K562 (cell line): ENCODE measurements at places on chromosomes 11 and 22. TPM values are rescaled to one million over a fixed set of nuclear protein-coding genes. Genes with fewer than 3 reads are reported as not detected.

TMEM132A gene
- total RNA-seq = 0.24 and 0.47 TPM in 2 replicates

DNA sequence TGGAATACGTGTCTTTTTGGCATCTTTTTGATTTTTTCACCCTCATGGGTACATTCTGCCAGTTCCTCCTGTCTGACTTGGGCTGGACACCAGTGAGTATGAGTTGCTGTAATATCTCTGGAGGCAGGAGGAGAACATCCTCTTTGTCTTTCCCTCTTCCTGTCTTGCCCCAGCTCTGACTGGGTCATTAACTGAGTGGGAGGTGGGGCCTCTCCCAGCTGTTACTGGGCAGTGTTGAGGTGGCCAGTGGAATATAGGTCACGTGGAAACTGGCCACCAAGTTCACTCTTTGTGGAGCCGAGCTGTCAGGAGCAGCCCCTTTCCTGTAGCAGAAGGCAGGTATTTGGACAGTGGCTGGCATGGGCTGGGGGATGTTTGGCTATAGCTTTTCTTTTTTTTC is 2.2 kb downstream of the GLB1L2 start:
- no peaks in the 10 kb centered on the region for H3K36me3 ChIP-seq
- DNase-seq = no peak
- no peak overlapping the region for H3K27ac ChIP-seq
- H3K27me3 ChIP-seq = peaks cover 5% of the 10 kb centered on the region; the same call in 1 of the 2 replicates

OR52A1 gene
- total RNA-seq = 0.11 TPM in 1 of 2 replicates, not detected in the other

- no peak for DNase-seq
- H3K4me3 ChIP-seq = no peak overlapping the region
- no peaks in the 10 kb centered on the region for H3K27me3 ChIP-seq
- H3K4me1 ChIP-seq = peaks cover 27% of the 10 kb centered on the region; the same call in 2 of the 3 replicates
- H3K36me3 ChIP-seq = no peaks in the 10 kb centered on the region
- peak overlapping the region; percentile 41 for H3K27ac ChIP-seq
Observed at GRCh38 chr11:93988912-93989311, 32.2 kb upstream of the HEPHL1 start.

DNA sequence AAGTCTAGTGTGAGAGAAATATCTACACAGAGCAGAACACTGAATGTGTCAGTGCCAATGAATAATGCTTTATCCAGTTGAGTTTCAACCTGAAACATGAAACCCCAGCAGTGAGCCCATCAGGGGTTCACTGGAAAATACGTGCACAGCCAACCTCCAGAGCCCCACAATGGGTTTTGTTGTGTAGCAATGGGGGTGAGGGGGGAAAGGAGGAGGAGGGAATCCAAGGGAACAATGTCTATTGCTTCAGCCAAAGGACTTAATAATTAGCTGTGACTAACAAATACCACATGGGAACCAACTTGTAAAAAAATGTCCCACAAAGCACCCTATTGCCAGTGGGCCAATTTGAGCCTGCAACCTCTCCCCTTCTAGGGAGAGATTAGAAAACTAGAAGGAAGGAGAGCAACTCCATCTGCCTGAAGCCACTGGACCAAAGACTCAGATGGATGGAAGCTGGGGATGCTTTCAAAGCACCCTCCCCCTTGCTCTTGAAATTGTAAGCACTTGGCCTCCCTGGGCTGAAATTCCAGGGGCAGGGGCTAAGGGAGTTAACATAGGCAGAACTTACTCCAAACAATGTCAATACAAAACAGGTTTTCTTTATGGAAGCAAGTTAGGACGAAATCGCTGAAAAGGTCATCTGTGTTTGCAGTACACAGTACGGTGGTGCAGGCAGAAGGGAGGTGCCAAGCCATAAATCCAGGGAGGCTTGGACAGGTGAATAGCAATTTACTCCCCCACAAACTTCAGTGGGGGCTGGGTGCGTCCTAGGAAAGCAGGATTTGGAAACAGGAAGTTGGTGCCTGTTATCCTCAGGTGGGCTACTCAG is 99.8 kb downstream of the ARL14EP start:
- H3K4me1 ChIP-seq = no peaks in the 10 kb centered on the region
- no peak overlapping the region for H3K4me3 ChIP-seq
- 0 out of 2 replicates have a peak, but pooled peaks cover 10% of the 10 kb centered on the region for H3K27me3 ChIP-seq
- H3K27ac ChIP-seq = no peak overlapping the region

MARK2 gene
- total RNA-seq = 36.3 and 43.5 TPM in 2 replicates

FAM227A gene
- total RNA-seq = 1.2 and 1.4 TPM in 2 replicates

GRCh38 chr11:111939836-111940604 is 2.9 kb downstream of the DIXDC1 start:
- no peak overlapping the region for H3K27ac ChIP-seq
- H3K4me1 ChIP-seq = peaks cover 22% of the 10 kb centered on the region
- DNase-seq = no peak
- H3K27me3 ChIP-seq = no peaks in the 10 kb centered on the region

DNA sequence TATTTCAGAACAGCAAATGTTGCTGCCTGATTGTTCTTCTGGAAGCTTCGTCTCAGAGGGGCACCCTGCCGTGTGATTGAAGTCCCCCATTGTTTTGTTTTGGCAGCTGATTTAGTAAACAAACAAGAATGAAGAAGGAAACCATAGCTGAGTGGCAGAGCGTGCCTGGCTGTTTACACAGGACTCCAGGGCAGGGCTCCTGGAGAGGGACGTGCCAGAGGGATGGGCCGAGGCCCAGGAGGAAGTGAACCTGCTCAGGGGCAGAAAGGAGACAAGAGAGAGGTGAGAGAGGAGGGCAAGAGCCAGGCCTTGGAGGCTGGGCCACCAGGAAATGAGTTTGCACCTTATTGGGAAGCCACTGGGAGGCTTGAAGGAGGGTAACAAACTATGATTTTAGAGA is 85.5 kb upstream of the B3GAT1 start:
- H3K27ac ChIP-seq = no peak overlapping the region
- no peaks in the 10 kb centered on the region for H3K4me1 ChIP-seq
- H3K36me3 ChIP-seq = no peaks in the 10 kb centered on the region

DNA sequence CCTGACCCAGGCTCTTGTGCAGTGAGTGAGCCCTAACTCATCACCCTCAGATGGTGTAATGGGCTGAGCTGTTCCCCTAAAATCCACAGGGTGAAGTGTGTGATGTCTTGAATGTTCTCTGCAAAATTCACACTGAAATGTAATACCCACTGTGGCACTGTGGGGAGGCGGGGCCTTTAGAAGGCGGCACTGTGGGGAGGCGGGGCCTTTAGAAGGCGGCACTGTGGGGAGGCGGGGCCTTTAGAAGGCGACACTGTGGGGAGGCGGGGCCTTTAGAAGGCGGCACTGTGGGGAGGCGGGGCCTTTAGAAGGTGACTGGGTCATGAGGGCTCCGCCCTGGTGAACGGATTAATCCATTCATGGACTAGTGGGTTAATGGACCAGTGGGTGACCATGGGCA is 33.0 kb downstream of the CHID1 start:
- no peaks in the 10 kb centered on the region for H3K27me3 ChIP-seq
- H3K36me3 ChIP-seq = peaks cover 60% of the 10 kb centered on the region
- peaks cover 29% of the 10 kb centered on the region; the same call in 2 of the 3 replicates for H3K4me1 ChIP-seq
- H3K4me3 ChIP-seq = no peak overlapping the region

OR56B4 gene
- total RNA-seq = not detected in 2 replicates

DNA sequence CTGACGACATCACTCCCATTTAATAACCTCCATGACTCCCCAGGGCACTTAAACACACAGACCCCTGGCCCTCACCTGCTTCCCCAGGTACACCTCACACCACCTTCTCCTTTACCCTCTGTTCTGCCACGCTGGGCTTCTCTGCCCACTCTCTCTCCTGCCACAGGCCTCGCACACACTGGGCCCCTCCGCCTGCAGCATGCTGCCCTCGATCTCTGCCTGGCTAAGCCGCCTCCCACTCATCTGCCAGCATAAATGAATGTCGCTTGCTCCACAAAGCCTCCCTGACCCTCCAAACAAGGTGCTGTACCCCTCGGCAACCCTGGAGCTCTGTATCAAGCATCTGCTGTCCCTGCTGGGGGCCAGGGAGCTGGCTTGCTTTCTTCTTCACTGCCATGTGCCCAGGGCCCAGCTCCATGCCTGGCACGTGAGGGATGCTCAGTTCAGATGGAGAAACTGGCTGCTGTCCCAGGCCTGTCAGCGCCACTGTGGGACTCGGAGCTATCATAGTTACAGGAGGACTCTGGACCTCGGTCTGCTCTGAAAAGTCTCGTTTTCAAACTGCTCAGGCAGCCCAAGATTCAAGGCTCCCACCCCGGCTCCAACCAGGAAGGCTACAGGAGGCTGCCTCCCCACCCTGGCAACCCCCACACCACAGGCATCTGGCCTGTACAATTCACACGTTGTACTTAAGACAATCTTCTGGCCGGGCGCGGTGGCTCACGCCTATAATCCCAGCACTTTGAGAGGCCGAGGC is 11.9 kb downstream of the TTLL1 start:
- H3K4me1 ChIP-seq = no peaks in the 10 kb centered on the region; the same call in 2 of the 3 replicates
- H3K27ac ChIP-seq = no peak overlapping the region
- H3K4me3 ChIP-seq = no peak overlapping the region
- H3K27me3 ChIP-seq = no peaks in the 10 kb centered on the region

OR8D1 gene
- total RNA-seq = not detected in 2 replicates

BBS1 gene
- 12.5 and 15.2 TPM in 2 replicates for total RNA-seq

- H3K27me3 ChIP-seq = no peaks in the 10 kb centered on the region
- H3K4me3 ChIP-seq = no peak overlapping the region
- DNase-seq = no peak
- peaks cover 3% of the 10 kb centered on the region; the same call in 1 of the 2 replicates for H3K4me1 ChIP-seq
Observed at GRCh38 chr11:45960387-45961095, 38.1 kb downstream of the LARGE2 start.

GRCh38 chr22:33829546-33830280 is 90.6 kb downstream of the LARGE1 start:
- H3K36me3 ChIP-seq = no peaks in the 10 kb centered on the region
- H3K4me3 ChIP-seq = no peak overlapping the region
- no peak for DNase-seq
- no peak overlapping the region for H3K27ac ChIP-seq

DNA sequence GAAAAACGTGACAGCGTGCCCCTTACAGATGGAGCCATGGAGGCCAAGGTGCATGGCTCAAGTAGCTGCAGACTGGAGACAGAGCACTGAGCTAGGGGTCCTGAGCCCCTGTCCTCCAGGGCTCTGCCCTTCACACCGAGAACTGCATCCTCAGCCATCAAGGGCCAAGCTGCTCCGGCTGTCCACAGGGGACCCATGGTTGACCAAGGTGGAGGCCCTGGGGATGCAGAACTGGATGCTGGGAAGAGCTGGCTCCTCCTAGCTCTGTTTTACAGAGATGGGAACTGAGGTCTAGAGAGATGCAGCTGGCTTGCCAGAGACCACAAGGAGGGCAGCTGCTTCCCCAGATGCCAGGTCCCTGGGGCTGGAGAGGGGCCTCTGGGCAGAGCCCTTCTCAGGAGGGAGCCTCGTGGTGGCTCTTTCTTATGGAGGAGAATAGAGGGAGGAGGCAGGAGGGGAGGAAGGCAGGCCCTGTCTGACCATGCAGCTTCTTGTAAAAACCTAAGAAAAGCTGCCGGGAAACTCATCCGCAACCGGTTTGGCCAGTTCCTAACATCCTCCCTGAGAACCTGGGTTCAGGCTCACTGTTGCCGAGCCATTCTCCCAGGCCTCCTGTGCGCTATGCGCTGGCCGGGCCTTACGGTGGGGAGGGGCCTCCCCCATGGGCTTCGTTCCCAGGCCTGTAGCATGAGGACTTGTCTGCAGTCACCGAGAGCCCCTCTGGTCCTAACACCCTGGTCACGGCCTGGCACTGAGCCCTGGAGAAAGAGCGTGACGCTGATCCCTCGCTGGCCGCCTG is 80.6 kb downstream of the WNT7B start:
- DNase-seq = no peak
- H3K27ac ChIP-seq = no peak overlapping the region
- H3K36me3 ChIP-seq = no peaks in the 10 kb centered on the region
- H3K4me1 ChIP-seq = no peaks in the 10 kb centered on the region

DNA sequence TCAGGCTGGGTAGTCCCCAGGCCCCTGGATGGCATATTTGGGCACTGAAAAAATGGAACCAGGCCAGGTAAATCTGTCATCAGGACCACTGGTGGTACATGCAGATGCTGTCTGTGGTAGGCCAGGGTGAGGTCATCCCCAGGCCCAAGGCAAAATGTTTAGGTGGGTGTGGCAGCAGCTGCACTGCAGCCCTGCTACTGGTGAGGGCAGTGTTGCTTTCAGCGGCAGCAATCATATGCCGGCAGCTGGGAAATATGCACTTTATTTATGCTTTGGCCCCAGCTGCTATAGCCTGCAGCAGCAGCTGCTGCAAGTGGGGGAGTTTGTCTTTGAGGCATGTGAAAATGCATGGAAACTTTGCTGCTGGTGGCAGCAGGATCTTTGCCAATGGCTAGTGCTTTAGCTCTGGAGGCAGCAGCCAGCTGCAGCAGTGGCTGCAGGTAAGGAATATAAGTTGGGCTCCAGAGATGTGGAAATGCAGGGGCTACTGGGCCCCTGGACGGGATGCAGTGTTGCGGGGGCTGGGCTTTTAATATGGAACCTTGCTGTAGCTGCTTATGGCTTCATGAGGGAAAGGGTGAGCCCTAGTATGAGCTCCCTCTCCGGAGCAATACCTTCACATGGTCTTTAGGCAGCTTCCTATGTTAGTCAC is 365.7 kb upstream of the CADM1 start:
- DNase-seq = no peak
- H3K4me3 ChIP-seq = no peak overlapping the region

- no peaks in the 10 kb centered on the region for H3K27me3 ChIP-seq
- no peaks in the 10 kb centered on the region for H3K4me1 ChIP-seq
- no peak for DNase-seq
- no peak overlapping the region for H3K4me3 ChIP-seq
- H3K36me3 ChIP-seq = no peaks in the 10 kb centered on the region
Observed at GRCh38 chr11:133724116-133724515, 121.2 kb downstream of the SPATA19 start.

PLEKHA7 gene
- total RNA-seq = 0.24 and 0.51 TPM in 2 replicates

GRCh38 chr11:56852131-56852530 is 103.6 kb upstream of the OR9G4 start:
- no peaks in the 10 kb centered on the region for H3K36me3 ChIP-seq
- H3K4me3 ChIP-seq = no peak overlapping the region
- no peak for DNase-seq
- no peaks in the 10 kb centered on the region; the same call in 1 of the 2 replicates for H3K4me1 ChIP-seq
- H3K27ac ChIP-seq = no peak overlapping the region
- H3K27me3 ChIP-seq = no peaks in the 10 kb centered on the region

DNA sequence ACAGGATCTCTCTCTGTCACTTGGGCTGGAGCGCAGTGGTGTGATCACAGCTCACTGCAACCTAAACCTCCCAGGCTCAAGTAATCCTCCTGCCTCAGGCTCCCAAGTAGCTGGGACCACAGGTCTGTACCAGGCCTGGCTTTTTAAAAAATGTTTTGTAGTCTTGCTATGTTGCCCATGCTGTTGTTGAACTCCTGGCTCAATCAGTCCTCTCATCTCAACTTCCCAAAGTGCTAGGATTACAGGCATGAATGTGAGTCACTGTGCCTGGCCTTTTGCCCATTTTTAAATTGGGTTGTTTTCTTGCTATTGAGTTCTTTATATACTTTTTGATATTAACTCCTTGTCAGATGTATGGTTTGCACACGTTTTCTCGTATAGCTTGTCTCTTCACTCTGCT is 33.0 kb upstream of the PITPNB start:
- no peaks in the 10 kb centered on the region for H3K27me3 ChIP-seq
- H3K4me3 ChIP-seq = no peak overlapping the region
- peak overlapping the region; percentile 33; the same call in 1 of the 3 replicates for H3K27ac ChIP-seq
- no peaks in the 10 kb centered on the region for H3K36me3 ChIP-seq
- no peak for DNase-seq
- peaks cover 5% of the 10 kb centered on the region; the same call in 2 of the 3 replicates for H3K4me1 ChIP-seq

- peak overlapping the region; percentile 90 for H3K27ac ChIP-seq
- DNase-seq = peak; percentile 16
- H3K4me3 ChIP-seq = peak overlapping the region; percentile 100
- no peaks in the 10 kb centered on the region for H3K27me3 ChIP-seq
- H3K36me3 ChIP-seq = peaks cover 43% of the 10 kb centered on the region; the same call in 2 of the 3 replicates
Observed at GRCh38 chr11:65525546-65526480, 930 bp downstream of the SCYL1 start.

GRCh38 chr11:78355309-78355705 is 62.3 kb downstream of the GAB2 start:
- peak overlapping the region; percentile 66; the same call in 2 of the 3 replicates for H3K27ac ChIP-seq
- H3K4me3 ChIP-seq = no peak overlapping the region
- H3K4me1 ChIP-seq = peaks cover 13% of the 10 kb centered on the region
- no peaks in the 10 kb centered on the region for H3K36me3 ChIP-seq
